Activated T-cell treated with anti-CD3 and anti-CD28 coated beads for 4 hours (primary cell): ENCODE measurements at places on chromosomes 5 and 9.

DNA sequence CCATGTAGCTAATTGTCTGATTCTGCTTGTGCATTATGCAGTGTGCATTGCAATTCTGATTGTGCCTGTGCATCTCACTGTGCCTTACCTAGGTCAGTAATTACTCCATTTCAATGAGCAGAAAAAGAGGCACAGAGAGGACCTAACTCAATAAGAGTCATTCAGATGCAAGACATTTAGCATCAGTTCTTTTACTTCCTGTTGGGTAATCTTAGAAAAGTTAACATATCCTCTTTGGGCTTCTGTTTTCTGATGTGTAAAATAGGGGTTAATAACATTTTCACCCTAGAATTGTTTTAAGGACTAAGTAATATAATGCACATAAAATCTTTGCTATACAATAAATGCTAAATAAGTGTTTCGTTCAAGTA, 7.0 kb upstream of the DCTN4 start:
- DNase-seq, result no peak

GRCh38 chr9:137407590-137408300, 15.2 kb downstream of the EXD3 start:
- DNase-seq, result no peak

DNA sequence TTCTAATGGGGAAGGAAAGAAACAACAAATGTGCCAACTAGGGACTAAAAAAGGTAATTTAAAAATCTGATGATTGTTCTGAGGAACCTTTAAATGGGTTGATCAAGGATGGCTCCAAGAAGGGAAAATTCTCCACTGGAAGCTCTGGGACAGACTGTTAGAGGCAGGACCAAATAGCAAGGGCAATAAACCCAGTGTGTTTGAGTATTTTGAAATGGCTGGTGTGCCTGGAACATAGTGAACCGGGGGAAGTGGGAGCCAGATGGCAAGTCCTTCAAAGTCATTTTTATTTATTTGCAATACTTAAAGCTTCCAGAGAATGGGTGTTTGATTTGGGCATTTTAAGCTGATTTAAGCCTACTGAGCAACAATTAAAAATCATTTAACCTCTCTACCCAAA, 587.7 kb upstream of the MEF2C start:
- no peak for DNase-seq

- DNase-seq, result no peak
Measured at GRCh38 chr5:172095368-172096206, 89.1 kb upstream of the FBXW11 start.

DNA sequence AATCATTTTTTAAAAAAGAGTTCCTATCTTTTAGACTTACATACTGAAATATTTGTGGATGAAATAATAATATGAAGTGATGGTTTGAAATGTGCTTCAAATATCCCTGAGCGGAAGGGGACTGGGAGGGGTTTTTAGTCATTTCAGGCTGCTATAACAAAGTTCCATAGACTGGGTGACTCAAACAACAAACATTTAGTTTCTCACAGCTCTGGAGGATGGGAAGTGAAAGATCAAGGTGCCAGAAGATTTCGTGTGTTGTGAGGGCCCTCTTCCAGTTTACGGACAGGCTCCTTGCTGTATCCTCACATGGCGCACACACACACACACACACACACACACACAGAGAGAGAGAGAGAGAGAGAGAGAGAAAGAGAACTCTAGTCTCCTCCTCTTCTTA, 27.1 kb upstream of the TEX10 start:
- DNase-seq, result no peak
